ENCODE measurements at places on chromosomes 1 and 21.

- DNase-seq = no peak
Observed at GRCh38 chr1:9180111-9180819, 51.4 kb upstream of the GPR157 start.

GRCh38 chr1:160807738-160808137, 11.8 kb downstream of the LY9 start:
- DNase-seq = no peak

GRCh38 chr1:244047621-244048255, 3.3 kb upstream of the ZBTB18 start:
- DNase-seq = peak; percentile 11

DNA sequence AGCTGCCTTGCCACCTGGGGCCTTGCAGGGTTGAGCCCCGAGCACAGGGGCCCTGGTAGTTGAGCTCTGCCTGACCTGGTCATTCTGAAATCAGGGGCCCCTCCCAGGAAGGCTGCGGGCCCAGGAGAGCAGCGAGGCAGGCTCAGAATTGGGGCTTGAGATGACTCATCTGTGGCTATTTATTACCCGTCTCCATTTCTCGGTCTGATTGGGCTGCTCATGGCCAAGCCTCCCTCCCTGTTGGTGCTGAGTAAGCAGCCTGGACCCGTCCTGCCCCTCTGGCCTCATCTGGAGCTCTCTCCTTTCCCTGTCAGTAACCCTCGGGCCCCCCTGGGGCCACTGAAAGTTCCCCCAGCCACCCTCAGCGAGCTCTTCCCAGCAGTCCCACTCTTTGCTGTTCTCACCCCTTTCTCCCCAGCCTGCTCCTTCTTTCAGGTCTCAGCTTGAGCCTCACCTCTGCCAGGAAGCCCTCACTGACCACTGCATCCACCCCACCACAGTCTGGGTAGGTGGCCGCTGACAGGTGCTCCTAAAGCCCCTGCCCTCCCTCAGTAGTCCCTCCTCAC, 11.0 kb upstream of the TNFRSF8 start:
- DNase-seq = no peak

Data from iPS DF 6.9 (cell line).